ENCODE measurements at places on chromosomes 5 and 9.

GRCh38 chr9:85662573-85662972 is 79.2 kb downstream of the AGTPBP1 start:
- DNase-seq, result no peak

- DNase-seq, result peak; percentile 56
Observed at GRCh38 chr9:113737517-113738271, 138.4 kb upstream of the ZNF618 start.

DNA sequence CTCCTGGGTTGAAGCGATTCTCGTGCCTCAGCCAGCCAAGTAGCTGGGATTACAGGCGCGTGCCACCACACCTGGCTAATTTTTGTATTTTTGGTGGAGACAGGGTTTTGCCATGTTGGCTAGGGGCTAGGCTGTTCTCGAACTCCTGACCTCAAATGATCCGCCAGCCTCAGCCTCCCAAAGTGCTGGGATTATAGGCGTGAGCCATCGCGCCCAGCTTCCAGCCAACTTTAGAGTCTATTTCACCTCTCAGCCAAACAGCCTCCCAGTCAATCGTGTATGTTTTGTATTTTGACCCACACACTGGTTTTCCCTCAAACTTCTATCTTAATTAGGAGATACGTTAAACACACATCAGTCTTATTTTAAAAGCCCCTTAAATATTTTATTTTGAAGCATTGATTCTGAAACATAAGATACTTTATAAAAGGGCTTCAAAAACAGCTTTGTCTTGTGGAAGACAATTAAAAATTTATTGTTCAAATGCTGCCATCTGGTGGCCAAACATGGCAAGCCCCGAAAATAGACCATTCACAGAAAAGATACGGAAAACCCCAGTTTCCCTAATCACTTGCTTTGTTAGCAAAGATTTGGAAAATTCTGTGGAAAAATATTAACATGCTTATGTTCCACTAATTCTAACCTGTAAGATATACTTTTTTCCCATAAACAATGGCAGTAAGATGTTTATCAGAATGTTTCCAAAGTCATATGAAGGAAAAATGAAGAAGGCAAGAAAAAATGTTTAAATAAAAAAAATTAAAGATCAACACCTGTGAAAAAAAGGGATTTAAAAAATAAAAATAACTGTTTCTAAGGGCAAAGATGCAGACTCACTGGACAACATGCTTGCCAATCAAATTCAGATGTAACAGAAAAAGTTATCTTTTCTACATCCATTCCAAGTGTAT is 33.1 kb downstream of the APTX start:
- peak; percentile 21 for DNase-seq

GRCh38 chr9:133961226-133962165 is 30.6 kb downstream of the VAV2 start:
- no peak for DNase-seq

DNA sequence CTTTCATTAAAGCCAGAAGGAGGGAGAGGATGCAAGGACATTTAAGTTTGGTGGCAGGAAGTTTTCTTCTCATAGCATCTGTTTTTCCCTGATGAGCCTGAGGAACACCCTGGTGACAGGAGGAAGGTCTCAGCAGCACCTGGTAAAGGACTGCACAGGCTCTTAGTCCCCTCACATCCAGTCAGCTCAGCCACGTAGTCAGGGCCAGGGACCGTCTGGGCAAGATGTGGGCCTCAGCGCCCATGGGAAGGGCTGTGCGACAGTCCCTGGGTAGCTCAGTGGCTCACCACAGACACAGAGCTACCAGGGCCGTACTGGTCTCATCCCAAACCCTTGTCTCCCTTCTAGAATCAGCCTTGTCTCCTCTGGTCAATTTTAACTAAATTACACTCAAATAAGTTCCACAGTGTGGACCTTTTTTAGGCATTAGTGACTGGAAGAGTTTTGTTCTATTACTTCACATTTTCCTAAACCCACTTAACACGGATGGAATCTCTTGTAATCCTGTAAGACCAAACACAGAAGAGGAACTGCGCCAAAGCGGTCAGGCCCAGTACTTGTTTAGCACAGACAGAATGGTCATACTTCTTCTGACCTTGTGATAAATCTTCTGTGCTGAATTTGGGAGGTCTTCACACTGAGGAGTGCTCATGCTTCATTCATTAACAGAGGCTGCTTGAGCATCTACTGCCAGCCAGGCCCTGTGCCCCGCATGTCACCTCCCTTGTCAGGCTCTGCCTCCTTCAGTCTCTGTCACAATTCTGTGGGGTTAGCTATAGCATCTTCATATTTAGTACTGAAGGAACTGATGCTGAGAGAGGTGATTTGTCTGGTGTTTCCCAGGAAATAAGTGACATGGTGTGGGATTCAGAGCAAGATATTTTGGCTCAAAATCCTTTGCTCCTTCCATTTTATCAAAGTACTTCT is 91.4 kb downstream of the ANGPTL2 start:
- DNase-seq, result no peak

GRCh38 chr5:56166671-56167385 is 66.3 kb downstream of the ANKRD55 start:
- no peak for DNase-seq

- no peak for DNase-seq
Observed at GRCh38 chr5:120614531-120615180, 150.6 kb downstream of the PRR16 start.

- DNase-seq, result no peak
Observed at GRCh38 chr9:129835860-129836223, 584 bp downstream of the USP20 start.

- no peak for DNase-seq
Observed at GRCh38 chr5:66810151-66810550, 214.0 kb downstream of the MAST4 start.

DNA sequence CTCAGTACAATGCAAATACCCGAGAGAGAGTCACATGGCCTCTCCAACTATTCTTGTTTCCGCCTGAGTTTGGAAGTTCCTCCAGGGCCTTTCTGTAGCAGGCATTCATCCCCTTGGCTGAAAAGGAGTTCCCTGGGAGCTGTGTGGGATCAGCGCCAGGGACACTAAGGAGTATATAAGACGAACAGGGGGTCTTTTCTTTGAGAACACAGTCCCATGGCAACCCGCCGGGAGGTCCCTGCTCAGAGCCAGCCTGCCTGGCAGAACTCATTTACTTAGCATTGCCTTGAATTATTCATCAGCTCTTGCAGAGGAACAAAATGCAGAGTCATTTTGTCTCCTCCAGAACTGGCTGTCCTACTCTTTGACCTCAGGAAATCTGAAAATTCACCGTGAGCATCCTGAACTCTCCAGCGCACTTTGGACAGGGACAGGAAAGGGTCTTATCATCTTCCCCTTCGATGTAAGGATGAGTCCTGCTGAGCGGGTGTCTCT is 120.4 kb upstream of the OSMR start:
- DNase-seq, result no peak

DNA sequence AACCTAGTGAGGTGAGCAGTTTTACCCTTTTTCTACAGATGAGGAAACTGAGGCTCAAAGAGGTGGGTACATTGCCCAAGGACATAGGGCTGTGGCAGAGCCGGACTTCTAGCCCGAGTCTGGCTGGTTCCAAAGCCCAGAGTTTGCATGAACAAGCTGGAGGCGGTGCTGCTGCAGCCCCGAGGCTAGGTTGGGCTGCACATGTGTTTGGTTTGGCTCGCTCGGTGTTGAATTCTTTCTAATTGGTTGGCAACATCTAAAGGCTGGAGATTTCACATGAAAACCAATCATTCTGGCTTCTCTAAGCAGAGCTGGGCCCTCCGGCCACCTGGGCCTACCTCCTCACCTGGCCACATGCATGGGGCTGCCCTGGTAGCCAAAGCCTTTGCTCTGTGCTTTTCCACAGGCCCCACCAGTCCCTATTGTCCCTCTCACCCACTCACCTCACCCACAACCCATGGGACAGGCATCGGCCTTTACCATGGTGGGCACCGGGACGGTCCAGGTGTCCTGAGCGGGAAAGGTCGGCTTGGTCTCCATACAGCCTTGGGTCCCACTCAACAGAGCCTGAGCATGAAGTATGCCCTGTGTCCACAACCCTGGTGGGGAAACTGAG is 262.3 kb downstream of the NSG2 start:
- no peak for DNase-seq

- no peak for DNase-seq
Observed at GRCh38 chr9:136466155-136466541, 16.7 kb downstream of the SEC16A start.

DNA sequence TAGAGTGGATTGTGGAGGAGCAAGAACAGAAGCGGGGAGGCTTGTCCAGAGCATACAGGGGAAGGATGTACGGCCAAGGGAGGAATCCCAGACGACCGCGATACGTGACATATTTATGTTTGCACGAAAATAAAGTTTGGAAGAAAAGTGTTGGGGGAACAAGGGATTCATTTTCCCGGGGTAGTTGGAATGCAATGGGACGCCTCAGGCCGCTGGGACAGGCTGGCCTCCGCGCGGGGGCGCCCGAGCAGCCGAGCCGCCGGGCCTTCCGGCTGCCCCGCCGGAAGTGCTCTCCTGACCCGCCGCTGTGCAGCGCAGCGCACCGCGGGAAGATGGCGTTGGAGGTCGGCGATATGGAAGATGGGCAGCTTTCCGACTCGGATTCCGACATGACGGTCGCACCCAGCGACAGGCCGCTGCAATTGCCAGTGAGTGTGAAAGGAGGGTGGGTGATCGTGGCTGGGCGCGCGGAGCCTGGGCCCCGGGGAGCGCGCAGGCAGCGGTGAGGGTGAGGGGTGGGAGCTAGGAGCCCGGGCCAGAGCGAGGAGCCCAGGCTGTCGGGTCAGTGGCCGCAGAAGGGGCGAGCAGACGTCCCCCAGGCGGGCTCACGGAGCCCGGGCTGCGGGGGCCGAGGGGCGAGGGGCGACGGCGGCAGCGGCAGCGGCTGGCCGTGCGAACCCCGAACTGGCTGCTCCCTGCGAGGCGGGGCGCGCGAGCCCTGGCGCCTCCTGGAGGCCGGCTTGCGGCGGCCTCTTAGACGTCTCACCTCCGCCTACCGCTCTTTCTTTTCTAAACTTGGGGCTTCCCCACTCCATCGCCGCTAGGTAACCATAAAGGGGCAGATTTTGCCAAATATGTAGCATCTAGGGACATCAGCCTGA is at the start of gene PHAX:
TSS of gene PHAX (plus strand) at position 317 of the 881 bp plus-strand sequence. CDS start at position 333, 16 bp downstream.
- peak; percentile 73 for DNase-seq

DNA sequence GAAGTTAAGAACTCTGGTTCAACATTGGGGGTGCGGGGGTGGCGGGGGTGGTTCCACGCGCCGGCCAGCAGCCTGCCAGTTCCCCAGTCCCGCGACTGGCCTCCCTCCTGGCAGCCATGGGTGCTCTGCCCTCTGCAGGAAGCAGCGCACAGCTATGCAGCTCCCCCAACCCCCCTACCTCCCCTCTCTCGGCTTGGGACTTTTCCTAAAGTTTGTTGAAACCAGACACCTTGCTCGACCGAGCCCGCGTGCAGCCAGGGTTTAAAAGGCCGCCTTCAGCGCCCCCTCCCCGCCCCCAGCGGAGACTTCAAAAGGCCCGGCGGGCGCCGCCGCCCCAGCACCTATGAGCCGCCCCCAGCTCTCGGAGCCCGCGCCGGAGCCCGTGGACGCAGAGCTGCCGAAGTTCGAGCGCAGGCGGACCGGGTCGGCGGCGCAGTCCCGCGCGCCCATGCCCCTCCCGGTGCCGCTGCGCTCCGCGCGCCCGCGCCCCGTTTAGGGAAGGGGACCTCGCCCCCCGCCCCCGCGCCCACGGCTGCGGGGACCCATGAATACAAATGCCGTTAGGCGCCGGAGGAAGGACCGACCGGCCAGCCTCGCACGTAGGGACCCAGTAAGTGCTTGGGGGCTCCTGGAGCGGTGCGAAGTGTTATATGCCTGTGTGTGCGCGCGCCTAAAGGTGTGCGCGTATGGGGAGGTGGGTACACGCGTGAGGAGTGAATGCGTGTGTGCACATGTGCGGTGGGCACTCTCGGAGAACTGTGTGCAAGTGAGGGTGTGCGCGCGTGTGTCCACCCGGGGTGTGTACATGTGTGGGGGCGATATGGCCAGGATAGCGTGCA is 1.4 kb upstream of the COL27A1 start:
- peak; percentile 16 for DNase-seq

- DNase-seq, result no peak
Observed at GRCh38 chr5:172611913-172612312, 29.1 kb upstream of the NEURL1B start.

DNA sequence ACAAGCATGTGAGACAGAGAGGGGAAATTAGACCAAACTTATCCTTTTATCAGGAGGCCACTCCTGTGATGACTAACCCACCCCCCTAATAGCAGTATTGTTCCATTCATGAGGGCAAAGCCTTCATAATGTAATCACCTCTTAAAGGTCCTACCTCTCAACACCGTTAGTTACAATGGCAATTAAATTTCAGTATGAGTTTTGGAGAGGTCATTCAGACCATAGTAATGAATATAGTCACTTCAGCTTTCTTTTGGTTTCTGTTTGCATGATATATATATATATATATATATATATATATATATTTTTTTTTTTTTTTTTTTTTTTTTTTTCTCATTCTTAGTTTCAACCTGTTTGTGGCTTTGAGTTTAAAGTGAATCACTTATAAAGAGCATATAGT is 10.5 kb downstream of the ADGRV1 start:
- no peak for DNase-seq

DNA sequence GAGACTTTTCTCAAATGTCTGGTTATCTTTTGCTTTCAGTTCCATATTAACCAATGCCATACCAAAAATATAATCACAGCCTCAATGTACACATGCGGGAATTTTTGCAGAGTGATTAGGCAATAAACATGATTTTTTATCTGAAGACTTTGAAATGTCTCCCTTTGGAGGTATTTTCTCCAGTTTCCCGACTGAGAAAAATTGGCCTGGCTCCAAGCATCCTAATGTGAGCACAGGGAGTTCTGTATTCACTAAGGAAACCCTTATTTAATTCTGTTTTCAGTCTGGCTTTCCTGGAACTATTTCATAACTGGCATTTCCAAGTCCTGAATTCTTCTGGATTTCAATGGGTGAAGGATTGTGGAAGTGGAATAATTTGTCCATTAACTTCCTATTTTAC is 8.5 kb downstream of the HCN1 start:
- no peak for DNase-seq

DNA sequence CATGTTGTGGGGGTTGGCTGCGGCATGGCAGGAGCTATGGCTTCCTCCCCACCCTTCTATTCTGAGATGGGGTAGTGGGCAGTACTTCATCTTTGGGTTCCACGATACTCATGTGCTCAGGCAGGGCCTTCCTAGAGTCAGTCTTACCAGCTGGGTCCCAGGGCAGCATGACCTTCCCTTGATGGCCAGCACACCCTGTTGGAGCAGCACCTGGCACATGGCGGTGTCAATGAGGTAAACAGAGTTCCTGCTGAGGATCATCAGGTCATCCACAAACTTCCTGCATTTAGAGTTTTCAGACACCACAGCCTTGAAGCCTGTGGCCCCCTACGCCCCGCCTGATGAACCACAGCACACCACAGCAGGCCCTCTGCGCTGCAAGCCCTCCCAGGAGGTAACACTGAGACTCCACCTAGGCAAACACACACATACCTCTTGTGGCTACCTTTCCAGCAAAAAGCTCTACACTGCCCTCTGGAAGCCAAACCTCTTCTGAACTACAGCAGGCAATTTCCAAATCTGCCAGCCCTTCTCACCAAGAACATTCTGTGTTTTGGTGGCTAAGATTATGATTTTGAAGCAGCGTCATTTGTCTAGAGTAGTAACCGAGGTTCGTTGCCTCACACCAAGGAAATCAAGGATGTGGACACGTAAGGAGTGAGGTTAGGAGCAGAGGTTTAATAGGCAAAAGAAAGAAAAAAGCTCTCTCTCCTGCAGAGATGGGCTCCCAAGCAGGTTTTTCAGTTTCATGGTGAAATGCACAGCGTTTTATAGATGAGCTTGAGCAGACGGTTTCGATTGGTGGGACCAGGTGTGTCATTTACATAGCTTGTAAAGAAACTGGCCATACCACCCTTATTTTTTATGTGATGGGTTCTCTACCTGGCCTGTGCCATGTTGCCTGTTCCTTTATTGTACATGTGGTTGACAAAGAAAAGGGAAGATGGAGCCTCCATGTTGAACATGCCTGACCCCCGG is 20.3 kb upstream of the TMEM174 start:
- no peak for DNase-seq
